ENCODE measurements at places on chromosomes 11 and 22. TPM values are rescaled to one million over a fixed set of nuclear protein-coding genes. Genes with fewer than 3 reads are reported as not detected.

- DNase-seq: peak; percentile 62
Observed at GRCh38 chr11:28529540-28530410, 421.6 kb downstream of the METTL15 start.

GRCh38 chr22:20909543-20910303 lies 7.5 kb upstream of the CRKL start:
- peak; percentile 11 for DNase-seq

GRCh38 chr11:121337740-121338272 lies 45.2 kb downstream of the SC5D start:
- DNase-seq: no peak

DNA sequence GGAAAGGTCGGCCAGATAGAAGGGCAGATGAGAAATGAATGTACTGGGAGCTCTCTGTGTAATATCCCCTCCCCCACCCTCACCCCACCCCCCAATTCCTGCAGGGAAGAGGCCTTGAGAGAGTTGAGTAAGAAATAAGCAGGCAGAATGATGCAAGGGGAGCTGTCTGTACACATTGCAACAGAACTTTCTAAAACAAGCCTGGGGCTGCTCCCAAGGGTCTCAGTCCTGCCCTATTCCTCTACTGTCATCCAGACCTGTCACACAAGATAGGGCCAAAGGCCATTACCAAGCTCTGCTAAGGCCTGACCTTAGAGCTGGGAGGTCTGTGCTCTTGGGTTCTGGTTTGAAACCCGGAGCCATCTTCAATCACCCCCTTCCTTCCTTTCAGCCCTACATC lies 5.7 kb upstream of the DGAT2 start:
- DNase-seq: no peak

DNA sequence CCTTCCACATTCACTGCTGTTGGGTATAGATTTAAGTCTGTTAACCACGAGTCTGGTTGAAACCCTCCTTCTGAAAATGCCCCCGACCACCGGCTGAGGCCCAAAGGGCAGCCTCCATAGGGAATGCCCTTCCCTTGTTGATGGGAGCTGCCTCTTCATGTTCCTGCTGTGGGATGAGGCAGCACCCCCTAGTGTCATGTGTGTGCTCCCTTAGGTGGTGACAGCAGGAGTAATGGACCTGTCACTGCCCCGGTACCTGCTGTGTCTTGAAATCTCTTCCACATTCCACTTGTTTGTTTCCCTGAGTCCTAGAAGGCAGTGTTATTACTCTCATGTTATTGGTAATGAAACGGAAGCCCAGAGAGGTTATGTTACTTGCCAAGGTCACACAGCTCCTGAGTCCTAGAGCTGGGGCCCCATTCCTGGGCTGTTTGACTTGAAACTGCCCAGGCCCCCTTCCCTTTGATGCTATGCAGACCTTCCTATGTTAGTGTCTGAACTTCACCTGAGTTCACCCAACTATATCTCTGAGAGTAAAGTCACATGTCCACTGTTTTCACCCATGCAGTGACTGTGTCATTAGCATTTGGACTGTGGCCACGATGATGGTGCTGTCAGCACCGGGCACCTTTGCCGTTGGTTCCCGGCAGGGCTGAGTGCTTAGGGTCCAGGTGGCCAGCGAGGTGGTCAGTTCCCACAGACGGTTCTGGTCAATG lies 234.3 kb downstream of the TBC1D22A start:
- no peak for DNase-seq

DNA sequence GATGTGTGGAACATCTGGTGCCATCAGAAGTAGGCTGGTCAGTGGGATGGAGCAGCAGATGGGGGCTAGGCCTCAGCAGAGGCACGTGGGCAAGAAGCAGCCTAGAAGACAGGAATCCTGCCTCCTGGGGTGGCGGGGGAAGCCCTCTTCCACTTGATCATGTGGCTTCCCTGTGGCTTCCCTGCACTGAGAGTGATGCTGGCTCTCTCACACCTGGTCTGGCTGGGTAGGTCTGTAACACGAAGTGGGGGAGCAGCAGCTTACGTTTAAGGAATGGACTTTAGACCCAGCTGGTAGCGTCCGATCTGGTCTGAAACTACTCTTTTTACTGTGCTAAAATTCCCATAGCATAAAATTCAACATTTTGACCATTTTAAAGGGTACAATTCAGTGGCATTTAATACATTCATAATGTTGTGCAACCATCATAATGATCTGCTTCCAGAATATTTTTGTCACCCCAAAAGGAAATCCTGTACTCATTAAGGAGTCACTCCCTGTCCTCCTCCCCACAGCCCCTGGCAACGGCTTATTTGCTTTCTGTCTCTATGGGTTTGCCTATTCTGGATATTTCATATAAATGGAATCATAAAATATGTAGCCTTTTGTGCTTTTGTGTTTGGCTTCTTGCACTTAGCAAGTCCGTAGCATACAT lies 21.7 kb downstream of the PTPN5 start:
- no peak for DNase-seq

DNA sequence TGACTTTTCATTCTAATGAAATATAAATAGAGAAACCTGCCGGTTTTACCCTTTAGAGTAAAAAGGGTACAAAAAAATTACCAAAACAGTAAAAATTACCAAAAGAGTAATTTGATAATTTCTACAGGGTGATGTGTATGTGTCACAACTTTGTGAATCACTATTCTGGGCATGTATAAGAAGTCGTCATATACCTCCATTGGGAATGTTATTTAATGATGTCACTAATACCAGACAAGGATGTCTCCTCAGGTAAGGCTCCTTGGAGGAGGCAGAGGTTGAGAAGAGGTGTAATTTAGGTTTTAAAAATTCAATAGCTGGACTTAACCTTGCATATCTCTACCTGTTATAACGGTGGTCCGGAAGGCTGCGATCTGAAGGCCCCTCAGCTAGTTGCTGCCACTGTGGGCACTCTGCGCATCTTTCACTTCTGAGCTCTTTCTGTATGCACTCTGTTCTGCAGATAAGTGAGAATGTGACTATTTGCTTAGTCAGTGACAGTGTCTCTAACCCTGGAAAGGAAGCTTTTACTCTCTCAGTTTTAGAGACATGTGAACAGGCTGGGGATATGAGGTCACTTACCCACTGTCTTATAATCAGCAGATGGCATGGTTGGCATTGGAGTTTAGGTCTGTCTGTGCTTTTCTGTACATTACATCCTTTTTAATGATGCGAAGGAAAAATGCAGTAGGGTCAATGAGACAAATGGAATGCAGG lies 987 bp upstream of the NCR3LG1 start:
- no peak for DNase-seq

CTSW gene
- not detected for total RNA-seq

Measured in H4 (cell line).